ENCODE measurements at places on chromosomes 12 and 14. TPM values are rescaled to one million over a fixed set of nuclear protein-coding genes. Genes with fewer than 3 reads are reported as not detected.

DNA sequence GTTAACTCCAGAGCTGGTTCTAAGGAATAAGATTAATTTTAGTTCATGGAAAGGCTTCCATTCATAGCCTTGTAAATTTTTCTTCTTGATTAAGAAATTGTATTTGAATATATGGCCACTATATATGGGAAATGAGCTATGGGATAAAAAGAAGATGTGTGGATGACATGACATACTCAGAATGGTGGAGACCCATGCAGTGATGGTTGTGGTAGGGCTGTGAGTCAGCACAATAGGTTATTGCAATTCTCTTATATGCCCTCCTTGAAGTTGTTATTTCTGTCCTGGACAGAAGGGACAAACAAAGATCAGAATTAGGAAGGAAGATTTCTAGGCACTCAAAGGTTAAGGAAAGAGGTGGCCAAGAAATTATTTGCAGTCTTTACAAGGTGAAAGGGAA, 21.5 kb downstream of the RASSF9 start:
- DNase-seq: no peak

OR10G3 gene
- total RNA-seq: not detected

- no peak for DNase-seq
Observed at GRCh38 chr12:119122047-119122446, 56.7 kb upstream of the HSPB8 start.

- no peak for DNase-seq
Observed at GRCh38 chr14:35337269-35338255, 45.4 kb downstream of the PSMA6 start.

DNA sequence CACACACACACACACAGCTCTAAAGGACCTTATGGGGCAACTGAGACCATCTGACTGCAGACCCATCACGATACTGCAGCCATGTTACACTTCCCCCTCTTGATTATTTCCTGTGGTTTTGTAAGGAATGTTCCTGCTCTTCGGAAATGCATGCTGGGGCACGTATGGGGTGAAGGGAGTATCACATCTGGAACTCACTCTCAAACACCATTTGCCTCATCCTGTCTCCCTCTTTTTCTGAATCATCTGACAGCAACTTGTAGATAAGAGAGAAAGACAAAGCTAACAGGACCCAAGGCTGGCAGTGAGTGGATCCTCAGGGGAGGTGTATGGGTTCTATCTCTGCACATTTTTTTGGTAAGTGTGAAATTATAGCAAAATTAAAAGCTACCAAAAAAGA, 50.3 kb downstream of the RIMBP2 start:
- DNase-seq: no peak

- peak; percentile 88 for DNase-seq
Observed at GRCh38 chr12:42790761-42791151, 201.2 kb upstream of the PRICKLE1 start.

DNA sequence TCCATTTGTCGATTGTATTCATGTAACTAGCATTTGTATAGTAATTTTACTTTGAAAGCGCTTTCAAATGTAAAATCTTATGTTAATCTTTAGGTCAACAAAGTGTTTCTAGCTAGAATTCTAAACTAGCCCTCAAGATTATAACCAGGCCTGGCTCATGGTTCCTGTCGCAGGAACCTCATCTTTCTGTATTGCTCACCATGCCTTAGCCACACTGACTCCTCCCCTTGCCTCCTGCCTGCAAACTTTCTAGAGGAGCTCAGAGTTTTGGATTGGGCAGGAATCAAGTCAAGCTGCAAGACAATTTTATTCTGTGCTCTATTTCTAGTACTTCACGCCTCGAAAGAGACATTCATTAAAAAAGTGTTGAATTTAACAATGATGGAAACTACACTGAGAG, 99.8 kb downstream of the TGFB3 start:
- DNase-seq: no peak

PMEL gene
- 0.33 TPM for total RNA-seq

All from pulmonary artery endothelial cell (primary cell).